ENCODE measurements at places on chromosomes 1 and 21.

- DNase-seq = no peak
Measured at GRCh38 chr1:218266356-218266755, 18.7 kb upstream of the RRP15 start.

DNA sequence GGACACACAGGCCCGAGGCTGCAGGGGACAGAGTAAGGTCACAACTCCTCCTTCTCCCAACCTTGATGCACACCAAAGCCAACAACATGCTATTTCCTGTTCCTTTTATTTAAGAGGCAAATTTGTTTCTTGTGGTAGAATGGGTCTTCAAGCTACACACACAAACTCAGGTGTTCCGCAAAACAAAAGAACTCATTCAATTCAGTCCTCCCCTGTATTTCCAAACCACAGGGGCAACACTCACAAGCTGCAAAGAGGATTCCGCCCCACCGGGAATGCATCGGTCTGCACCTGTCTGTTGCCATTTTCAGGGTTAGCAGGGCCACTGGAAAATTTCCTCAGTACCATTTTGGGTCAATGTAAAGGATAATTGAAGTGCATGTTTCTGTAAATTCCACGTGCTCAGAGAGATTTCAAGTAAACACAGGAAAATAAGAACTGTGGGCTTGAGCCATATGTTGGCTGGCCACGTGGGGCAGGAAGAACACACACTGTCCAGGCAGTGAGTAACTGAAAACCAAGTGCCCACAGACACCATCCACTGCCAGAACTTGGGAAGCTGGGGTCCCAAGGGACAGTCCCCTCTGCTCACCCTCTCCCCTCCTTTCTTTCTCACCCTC is 145.2 kb upstream of the ERG start:
- DNase-seq = no peak

- DNase-seq = no peak
Measured at GRCh38 chr1:109907190-109907774, 3.4 kb upstream of the CSF1 start.

- no peak for DNase-seq
Measured at GRCh38 chr21:29305561-29305960, 6.8 kb downstream of the BACH1 start.

DNA sequence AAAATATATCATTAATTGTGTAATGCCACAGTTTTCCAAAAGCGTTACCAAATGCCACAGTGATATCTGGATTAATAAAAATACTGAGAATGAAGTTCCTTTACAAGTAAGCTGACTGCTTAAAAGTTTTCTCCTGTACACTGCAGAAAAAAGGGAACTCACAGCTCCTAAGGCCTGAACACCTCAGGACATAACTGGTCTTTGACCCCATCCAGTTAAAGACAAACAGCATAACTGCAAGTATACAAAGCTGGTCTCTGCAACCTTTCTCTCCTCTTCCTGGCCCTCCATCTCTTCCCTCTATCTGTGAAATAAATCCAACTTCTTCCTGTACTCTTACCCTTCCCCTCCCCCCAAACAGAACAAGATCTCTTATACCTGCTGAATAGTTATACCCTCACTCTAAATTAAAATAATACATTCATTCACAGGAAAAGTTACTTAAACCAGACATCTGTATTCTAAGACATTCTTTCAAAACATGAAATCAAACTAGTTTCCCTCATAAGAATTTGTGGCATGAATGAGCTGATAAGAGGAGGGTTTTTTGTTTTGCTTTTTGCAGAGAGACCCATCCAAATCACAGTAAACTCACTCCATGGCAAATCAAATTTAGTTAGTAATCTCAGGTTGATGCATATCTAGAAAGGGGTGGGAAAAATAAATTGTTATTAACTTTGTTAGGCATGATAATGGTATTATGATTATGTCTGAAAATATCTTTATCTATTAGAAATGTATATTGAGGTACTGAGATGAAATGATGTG is 2.9 kb downstream of the DIPK1A start:
- no peak for DNase-seq

GRCh38 chr21:43957611-43958362 is 54.3 kb upstream of the TRAPPC10 start:
- DNase-seq = no peak

DNA sequence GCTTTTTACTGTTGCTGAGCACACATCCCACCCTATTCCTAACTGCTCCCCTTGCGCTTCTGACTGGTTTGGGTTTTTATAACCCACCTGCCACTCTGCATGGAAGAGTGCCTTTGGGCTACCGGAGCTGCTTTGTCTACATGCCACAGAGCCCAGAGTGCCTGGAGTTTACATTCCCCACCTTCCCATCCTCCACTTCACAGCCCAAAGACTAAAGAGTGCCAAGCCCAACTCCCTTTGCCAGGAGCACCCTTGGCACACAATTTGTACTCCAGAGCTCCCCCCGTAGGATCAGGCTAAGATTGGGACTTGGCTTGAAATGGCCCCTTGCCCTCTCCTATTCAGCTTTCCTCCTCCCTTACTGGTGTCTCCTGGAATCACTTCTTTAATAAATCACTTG is 63.3 kb downstream of the LHX9 start:
- DNase-seq = no peak

GRCh38 chr1:241799416-241799815 is 48.6 kb upstream of the EXO1 start:
- no peak for DNase-seq

GRCh38 chr1:177351361-177352108 is 180.8 kb downstream of the BRINP2 start:
- no peak for DNase-seq

- no peak for DNase-seq
Measured at GRCh38 chr21:29875036-29875716, 64.6 kb downstream of the GRIK1 start.

DNA sequence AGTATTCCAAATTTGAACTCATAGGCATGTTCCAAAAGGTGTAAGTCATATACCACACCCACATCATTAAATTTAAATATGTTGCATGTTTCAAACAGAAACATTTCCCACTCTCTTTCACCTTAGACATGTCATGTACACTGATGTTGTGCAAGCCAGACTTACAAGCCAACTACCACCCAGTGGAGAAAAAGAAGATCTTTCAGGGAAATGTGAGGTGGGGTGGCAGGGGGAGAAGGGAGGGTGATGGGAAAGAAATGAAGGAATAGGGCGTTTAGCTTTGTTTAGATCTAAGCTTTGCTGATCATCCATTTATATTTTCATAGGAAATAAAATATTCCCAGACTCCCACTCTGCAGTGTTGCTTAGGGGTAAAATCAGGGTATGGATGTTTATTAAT is 1.6 kb downstream of the NEGR1 start:
- DNase-seq = peak; percentile 43

GRCh38 chr21:40569357-40569756 is 277.6 kb downstream of the DSCAM start:
- no peak for DNase-seq

DNA sequence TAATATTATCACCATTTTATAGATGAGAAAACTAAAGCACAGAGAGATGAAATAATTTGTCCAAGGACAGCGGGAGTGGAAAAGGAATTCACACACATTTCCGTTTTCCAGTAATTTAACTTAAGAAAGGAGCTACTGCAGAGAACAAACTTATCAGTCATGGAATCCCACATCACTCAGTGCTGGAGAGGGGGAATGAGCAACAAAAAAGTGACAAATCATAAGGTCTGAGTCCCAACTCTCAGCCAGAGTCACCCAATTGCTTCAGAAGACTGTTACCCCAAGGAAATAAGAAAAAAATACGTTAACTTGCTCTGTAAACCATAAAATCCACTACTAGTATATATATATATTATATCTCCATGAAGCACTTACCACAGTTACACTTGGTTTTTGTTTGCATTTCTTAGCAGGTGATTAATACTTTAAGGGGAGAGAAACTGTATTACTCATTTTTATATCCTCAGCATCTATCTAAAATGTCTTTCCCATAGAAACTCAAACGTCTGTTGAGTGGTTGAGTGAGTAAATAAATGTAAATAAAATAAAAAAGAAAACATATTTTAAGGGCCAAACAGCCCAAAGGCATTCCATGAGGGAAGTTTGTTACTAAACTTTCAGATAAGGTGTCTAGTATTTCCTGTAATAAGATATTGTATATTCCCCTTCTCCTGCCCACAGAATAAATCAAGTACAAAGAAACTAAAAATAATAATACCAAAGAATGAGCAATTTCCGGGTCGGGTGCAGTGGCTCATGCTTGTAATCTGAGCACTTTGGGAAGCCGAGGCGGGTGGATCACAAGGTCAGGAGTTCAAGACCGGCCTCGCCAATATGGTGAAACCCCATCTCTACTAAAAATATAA is 76.8 kb downstream of the SLC45A1 start:
- DNase-seq = no peak

GRCh38 chr1:8943498-8944405 is 1.9 kb upstream of the CA6 start:
- DNase-seq = no peak

DNA sequence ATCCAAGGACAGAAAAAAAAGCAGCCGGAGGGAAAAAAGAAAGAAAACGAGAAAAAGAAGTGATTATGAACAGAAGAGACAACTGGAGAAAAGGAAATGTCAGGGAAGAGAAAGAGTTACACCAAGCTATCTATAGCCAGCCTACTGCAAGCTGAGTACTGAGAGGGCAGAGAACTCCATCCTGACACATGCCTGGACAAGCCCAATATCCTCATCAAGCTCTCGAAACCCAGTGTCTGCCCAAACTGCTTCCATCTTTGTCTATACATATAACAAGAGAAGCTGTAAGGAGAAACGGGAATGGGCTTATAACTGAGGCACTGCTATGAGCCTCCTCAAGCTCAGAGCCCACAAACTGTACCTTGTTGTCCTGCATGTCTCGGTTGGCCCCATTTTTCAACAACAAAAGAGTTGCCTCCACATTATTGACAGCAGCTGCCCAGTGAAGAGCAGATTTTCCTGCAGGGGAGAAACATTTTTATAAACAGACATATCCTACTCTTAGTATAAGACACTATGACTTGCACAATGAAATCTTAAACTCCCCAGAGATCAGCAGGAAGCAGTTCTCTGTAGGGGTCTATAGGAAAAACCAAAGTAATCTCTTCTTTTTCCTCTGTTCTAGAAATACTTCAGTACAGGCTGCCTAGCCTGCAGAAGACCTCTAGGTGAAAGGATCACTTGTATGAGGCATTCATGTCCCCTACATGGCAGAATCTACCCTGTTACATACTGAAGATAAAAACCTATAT is 21.2 kb upstream of the ADAM30 start:
- no peak for DNase-seq

GRCh38 chr1:201223852-201224665 is 33.4 kb downstream of the IGFN1 start:
- no peak for DNase-seq

DNA sequence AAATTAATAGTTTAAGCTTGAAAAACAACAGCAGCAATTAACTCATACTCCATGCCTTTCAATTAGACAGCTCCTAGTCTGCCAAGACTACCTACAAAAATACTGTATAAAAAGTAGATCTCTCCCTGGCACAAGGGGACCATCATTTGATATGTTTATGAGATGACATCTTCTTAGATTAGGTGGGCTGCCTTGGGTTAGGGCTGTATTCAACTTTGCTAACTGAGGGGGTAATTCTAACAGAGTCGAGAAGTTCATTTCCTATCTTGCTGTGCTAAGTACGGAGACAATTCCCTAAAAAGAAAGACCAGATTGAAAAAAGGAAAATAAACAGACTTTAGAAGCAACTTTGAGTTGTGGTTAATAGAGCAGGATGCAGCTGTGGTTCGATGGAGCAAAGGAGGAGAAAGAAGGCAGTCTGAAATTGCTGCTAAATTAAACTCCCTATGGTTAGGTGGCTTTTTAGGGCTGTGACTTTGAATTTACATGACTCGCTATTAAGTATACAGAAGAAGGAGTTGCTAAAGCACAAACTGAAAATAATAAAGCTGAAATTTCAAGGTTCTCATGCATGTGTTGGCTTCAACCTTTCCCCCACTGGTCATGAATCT is 75.4 kb downstream of the CDC7 start:
- DNase-seq = no peak

DNA sequence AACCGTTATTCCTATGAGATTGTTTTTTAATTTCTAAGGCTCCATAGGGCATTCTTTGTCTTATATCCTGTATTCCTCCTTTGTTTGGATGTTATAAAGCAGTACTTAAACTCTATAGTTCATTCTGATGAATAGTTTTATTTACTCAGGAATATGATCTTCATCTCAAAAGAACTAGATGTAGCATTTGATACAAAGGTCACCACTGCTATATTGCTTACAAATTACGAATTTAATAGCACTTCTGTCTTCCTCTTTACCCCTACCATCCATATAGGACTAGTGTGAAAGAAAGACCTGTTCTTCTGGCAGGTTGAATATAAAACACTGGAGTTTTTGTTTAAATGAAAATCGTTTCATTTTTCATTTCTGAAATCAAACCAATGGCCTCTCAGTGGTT is 468.1 kb upstream of the CXADR start:
- DNase-seq = no peak

GRCh38 chr1:177798614-177799013 is 171.2 kb downstream of the SEC16B start:
- DNase-seq = no peak

DNA sequence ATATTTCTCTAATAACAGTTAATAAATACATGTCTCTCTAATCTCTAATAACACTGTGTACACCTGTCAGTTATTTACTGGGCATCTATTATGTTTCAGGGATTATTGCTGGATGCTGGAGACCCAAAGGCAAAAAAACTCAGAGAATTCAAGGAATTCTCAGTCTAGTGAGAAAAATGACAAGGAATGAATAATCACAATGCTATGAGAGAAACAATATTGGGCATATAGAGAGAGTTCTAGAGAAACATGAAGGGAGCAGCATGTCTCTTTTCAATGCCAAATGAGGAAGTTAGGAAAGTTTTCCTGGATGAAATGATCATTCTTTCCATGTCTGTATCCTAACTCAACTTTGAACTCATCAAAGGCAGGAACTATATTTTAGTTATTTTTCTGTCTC is 82.8 kb downstream of the TNFSF18 start:
- no peak for DNase-seq

GRCh38 chr1:100583827-100584226 is 45.9 kb downstream of the GPR88 start:
- no peak for DNase-seq

- DNase-seq = no peak
Measured at GRCh38 chr1:9817734-9818133, 6.0 kb downstream of the CLSTN1 start.

Measured in COR-L47 (cell line).